ENCODE measurements at places on chromosomes 12 and 14.

GRCh38 chr12:84727961-84728360 is 184.6 kb downstream of the SLC6A15 start:
- DNase-seq: no peak
- no peaks in the 10 kb centered on the region for H3K36me3 ChIP-seq
- no peaks in the 10 kb centered on the region for H3K4me1 ChIP-seq

DNA sequence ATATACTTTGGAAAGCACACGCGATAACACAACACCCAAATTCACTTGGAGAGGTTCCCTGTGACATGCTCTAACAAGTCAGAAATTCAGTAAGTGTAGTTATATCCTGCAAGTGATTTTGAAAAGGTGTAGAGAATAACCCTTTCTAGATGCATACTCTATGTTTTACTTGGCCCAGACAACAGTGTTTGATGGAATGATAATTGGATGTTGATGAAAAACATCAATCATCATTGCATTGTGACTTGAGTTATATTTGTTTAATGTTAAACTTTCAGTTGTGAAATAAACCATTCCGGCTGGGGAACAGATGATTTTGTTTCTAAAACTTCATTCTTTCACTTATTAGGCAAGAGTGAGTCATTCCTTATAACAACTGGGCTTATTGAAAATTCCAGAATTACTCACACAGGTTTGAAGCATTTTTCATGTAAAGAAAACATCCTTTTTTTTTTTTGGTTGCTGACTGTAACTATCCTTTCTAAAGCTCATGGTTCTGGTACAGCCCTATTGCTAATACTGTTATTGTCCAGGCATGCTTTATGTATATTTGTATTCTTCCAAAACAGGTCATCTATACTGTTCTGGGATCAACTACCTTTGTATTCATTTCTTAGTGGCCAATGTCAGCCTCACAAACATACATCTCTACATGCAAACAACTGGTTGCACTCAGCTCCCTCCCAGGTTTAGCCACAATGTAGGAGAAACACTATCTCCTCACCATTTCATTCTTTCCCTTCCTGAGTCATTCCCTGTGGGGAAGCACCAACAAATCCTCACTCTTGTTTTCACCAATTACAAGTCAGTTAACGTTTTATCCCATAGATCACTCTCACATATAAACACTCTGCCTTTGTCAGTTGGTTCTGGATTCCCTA is 121.2 kb upstream of the LRIG3 start:
- no peak overlapping the region for H3K4me3 ChIP-seq
- H3K36me3 ChIP-seq: no peaks in the 10 kb centered on the region
- no peak overlapping the region for H3K27ac ChIP-seq
- no peaks in the 10 kb centered on the region for H3K4me1 ChIP-seq
- no peak for DNase-seq

DNA sequence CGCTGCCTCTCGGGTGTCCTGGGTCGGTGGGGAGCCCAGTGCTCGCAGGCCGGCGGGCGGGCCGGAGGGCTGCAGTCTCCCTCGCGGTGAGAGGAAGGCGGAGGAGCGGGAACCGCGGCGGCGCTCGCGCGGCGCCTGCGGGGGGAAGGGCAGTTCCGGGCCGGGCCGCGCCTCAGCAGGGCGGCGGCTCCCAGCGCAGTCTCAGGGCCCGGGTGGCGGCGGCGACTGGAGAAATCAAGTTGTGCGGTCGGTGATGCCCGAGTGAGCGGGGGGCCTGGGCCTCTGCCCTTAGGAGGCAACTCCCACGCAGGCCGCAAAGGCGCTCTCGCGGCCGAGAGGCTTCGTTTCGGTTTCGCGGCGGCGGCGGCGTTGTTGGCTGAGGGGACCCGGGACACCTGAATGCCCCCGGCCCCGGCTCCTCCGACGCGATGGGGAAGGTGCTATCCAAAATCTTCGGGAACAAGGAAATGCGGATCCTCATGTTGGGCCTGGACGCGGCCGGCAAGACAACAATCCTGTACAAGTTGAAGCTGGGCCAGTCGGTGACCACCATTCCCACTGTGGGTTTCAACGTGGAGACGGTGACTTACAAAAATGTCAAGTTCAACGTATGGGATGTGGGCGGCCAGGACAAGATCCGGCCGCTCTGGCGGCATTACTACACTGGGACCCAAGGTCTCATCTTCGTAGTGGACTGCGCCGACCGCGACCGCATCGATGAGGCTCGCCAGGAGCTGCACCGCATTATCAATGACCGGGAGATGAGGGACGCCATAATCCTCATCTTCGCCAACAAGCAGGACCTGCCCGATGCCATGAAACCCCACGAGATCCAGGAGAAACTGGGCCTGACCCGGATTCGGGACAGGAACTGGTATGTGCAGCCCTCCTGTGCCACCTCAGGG is 679 bp downstream of the ARF6 start:
- no peaks in the 10 kb centered on the region for H3K27me3 ChIP-seq
- peak overlapping the region; percentile 99 for H3K27ac ChIP-seq
- H3K4me1 ChIP-seq: peaks cover 30% of the 10 kb centered on the region
- peak overlapping the region; percentile 97 for H3K4me3 ChIP-seq
- H3K36me3 ChIP-seq: peaks cover 52% of the 10 kb centered on the region
- DNase-seq: peak; percentile 81

DNA sequence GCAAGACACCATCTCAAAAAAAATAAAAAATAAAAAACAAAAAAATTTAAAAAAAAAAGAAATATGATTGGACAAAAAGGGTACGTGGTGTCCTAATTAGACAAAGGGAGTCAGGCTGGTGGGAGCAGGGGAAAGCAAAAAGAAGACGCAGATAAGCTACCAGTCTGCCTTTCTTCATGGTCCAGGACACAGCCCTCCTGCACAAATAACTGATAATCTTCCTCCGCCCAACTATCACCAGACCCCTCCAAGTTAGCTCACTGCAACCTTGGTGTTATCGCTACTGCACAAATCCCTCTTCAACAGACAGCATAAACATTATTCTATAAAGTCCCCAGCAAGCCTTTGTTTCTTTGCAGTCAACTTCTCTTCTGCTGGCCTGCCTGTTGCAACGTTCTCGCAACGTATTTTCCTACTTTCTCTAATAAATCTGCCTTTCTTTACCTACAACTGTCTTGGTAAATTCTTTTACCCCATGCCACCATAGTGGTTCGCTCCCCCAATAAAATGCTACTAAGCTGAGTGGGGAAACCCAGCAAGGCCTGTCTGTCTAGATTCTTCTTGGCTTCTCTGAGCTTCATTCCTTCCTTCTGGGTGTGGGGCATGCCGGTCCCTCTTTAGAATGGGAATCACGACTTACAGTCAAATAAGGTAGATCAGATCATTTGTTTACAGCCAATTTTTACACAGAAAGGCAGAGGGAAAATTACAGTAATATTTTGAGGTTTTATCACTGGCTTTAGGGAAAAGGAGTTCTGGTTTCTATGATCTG is 14.6 kb upstream of the DNAL1 start:
- H3K4me1 ChIP-seq: peaks cover 5% of the 10 kb centered on the region
- no peak for DNase-seq
- no peaks in the 10 kb centered on the region for H3K36me3 ChIP-seq
- no peak overlapping the region for H3K4me3 ChIP-seq

- no peaks in the 10 kb centered on the region for H3K36me3 ChIP-seq
- H3K27ac ChIP-seq: no peak overlapping the region
- DNase-seq: no peak
- no peak overlapping the region for H3K4me3 ChIP-seq
- H3K27me3 ChIP-seq: peaks cover 15% of the 10 kb centered on the region
These were observed 140.6 kb downstream of the EGLN3 start for GRCh38 chr14:33810308-33810707.

DNA sequence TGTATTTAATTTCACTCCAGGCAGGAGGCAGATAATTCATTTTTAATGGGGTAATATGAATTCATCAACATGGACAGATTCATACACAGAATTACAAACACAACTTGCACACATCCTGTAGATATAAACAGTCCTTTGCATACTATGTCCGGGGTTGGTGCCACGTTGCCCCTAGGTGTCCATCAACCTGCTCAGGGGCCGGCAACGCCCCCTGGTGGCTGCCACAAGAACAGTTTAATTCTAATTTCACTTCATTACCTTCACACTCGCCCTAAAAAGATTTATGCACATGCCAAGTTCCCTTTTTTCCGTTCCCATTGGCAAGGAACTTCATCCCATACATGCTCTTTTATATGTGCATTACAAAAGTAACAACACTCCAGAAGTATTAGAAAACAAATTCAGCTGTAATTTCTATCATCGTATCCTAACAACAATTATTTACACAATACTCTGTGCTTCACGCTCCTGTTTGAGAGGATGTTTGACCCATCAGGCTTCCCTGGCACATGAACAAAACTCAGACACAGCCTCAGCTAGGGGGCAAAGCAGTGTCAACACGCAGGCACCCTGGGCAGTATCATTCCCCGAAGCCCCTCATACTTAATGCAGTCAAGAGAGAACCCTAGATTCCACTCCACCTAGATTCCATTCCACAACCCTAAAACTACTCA is 15.5 kb downstream of the MANSC1 start:
- peaks cover 32% of the 10 kb centered on the region for H3K4me1 ChIP-seq
- no peak overlapping the region for H3K4me3 ChIP-seq

- H3K27ac ChIP-seq: no peak overlapping the region
- no peaks in the 10 kb centered on the region for H3K27me3 ChIP-seq
- H3K4me3 ChIP-seq: no peak overlapping the region
- H3K36me3 ChIP-seq: peaks cover 43% of the 10 kb centered on the region
These were observed 5.6 kb upstream of the KANSL2 start for GRCh38 chr12:48687592-48687991.

GRCh38 chr14:92973798-92974372 is 50.9 kb downstream of the CHGA start:
- H3K27me3 ChIP-seq: no peaks in the 10 kb centered on the region
- no peak for DNase-seq
- no peak overlapping the region for H3K4me3 ChIP-seq
- no peak overlapping the region for H3K27ac ChIP-seq
- peaks cover 43% of the 10 kb centered on the region for H3K36me3 ChIP-seq

DNA sequence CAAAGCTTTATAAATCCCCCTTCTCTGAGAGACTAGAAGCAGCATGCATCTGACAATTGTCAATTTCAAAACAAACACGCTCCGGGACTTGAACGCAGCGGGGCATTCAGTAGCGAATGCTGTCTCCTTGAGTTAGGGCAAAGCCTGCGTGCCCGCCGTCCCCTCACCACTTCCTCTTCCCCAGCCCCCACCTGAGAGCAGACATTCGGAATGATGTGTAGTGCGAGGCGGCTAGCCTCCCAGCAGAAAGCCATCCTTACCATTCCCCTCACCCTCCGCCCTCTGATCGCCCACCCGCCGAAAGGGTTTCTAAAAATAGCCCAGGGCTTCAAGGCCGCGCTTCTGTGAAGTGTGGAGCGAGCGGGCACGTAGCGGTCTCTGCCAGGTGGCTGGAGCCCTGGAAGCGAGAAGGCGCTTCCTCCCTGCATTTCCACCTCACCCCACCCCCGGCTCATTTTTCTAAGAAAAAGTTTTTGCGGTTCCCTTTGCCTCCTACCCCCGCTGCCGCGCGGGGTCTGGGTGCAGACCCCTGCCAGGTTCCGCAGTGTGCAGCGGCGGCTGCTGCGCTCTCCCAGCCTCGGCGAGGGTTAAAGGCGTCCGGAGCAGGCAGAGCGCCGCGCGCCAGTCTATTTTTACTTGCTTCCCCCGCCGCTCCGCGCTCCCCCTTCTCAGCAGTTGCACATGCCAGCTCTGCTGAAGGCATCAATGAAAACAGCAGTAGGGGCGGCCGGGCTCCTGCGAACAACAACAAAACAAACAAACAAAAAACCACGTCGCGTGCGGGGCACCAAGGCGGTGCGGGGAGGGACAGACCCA is 2.2 kb downstream of the PRMT8 start:
- no peak overlapping the region for H3K27ac ChIP-seq
- DNase-seq: no peak
- peaks cover 8% of the 10 kb centered on the region for H3K4me1 ChIP-seq
- H3K36me3 ChIP-seq: no peaks in the 10 kb centered on the region
- no peak overlapping the region for H3K4me3 ChIP-seq

DNA sequence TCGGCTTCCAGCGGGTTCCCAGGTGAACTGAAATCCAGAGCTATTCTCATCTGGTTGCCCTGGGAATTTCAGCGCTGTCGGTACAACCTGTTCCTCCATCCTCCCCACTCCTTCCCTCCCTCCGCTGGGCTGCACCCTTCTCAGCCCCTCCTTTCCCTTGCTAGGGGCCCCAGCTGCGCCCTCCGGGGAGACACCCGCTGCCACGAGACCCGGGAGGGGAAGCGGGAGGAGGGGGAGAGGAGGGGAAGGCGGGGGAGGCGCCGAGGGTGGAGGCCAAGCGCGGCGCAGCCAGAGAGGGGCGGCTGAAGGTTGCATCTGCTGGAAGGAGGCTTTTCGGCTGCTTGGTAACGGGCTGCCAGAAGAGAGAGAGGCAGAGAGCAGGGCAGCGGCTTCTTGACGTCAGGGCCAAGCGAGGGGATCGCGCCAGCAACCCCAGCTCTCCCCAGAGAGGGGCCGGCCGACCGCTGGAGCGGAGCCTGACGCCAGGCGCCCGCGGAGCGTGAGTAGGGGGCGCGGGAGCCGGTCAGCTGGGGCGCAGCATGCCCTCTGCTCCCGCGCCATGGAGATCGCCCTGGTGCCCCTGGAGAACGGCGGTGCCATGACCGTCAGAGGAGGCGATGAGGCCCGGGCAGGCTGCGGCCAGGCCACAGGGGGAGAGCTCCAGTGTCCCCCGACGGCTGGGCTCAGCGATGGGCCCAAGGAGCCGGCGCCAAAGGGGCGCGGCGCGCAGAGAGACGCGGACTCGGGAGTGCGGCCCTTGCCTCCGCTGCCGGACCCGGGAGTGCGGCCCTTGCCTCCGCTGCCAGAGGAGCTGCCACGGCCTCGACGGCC is at the start of gene KCNA5:
Gene KCNA5, plus strand, starts transcription at position 291 of the 831 bp plus-strand sequence. Its CDS starts 269 bp downstream, at position 560.
- no peaks in the 10 kb centered on the region for H3K4me1 ChIP-seq
- peaks cover 45% of the 10 kb centered on the region for H3K27me3 ChIP-seq
- no peaks in the 10 kb centered on the region for H3K36me3 ChIP-seq
- no peak for DNase-seq
- no peak within 1 kb of the TSS for H3K27ac ChIP-seq
- H3K4me3 ChIP-seq: no peak within 1 kb of the TSS

DNA sequence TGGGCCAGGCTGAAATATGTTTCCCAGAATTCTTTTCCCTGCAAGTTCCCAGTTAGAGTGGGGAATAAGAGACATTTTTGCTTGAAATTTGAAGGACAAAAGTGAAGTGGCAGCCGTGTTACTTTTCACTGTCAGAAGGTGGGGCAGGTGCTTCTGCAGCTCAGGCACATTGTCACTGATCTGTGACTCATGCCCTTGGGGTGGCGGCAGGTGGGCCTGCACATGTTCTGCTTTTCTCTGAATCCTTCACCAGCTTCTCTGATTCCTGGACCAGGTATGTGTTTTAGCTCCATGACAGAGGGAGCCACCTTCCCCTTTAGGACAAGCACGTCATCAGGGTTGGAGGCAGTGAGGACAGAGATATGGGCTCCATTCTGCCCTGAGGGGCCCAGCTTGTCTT is 11.7 kb upstream of the KCNA5 start:
- no peak overlapping the region for H3K4me3 ChIP-seq
- no peaks in the 10 kb centered on the region for H3K36me3 ChIP-seq
- no peak overlapping the region for H3K27ac ChIP-seq
- H3K4me1 ChIP-seq: peaks cover 4% of the 10 kb centered on the region

GRCh38 chr12:15540469-15540872 is 218.2 kb downstream of the PTPRO start:
- peaks cover 24% of the 10 kb centered on the region for H3K4me1 ChIP-seq
- H3K27ac ChIP-seq: no peak overlapping the region
- no peaks in the 10 kb centered on the region for H3K27me3 ChIP-seq
- no peak overlapping the region for H3K4me3 ChIP-seq
- H3K36me3 ChIP-seq: peaks cover 16% of the 10 kb centered on the region
- no peak for DNase-seq

Data from activated CD4-positive, alpha-beta T cell treated with anti-CD3 and anti-CD28 coated beads, Interleukin-2, amount 10 ng/mL, durations not matched to agents 7 days and 5 days (primary cell).